ENCODE measurements at places on chromosomes 3 and 15.

DNA sequence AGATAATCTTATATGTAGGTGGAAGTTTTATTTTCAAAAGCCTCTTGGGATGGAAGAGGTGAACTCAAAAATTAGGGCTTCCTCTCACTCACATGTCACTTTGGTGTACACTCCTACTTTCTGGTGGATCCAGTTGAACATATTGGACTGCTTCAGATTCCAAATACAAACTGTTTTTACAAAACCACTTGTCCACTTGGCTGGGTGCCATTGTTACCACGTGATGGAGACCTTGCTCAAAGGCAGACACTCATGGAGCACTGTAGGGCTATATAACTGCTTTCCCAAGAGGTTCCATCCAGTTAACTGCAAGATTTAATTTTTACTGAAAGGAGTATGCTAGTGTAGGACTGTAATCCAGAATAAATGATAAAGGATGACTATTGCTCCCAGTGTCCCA is 307.0 kb downstream of the EPHA6 start:
- DNase-seq: no peak

- no peak for DNase-seq
These were observed 663 bp downstream of the PDCD10 start for GRCh38 chr3:167733961-167734497.

DNA sequence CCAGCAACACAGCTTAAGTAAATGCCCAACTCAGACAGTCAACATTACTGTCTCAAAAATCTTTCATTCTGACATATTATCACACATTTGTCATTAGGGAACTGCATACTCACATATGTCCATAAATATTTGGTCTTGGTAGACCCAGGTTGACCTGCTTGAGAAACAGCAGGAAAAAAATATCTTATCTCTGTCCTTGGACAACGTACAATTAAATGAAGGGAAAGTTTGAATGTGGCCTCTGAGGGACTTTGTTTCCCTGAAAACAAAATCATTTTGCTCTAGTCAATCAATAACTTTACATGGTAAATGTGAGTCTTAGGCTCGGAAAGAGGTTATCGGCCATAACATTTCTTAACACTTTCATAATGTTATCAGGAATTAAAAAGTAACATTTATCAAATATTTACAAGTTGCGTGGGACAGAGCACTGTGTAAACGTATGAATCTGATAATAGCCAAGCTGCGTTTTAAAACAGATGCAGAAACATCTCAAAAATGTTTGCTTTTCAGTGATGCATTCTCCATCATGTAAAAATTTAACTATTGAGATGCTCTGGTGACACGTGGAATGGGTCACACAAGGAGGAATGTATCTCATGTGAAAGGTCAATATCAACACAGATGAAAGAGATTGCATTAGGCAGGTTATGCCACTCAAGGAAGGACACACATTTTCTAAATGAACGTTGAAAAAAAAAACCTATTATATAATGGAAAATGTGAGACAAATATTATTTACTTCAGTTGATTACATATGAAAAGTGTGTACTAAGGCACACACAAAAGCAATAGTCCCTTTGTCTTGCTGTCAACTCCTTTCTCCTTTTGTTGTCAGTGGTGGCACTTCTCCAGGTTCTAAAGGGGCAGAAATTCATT is 304.4 kb downstream of the WDR72 start:
- DNase-seq: no peak

GRCh38 chr3:179949412-179949811 is 87.3 kb downstream of the PEX5L start:
- DNase-seq: no peak

DNA sequence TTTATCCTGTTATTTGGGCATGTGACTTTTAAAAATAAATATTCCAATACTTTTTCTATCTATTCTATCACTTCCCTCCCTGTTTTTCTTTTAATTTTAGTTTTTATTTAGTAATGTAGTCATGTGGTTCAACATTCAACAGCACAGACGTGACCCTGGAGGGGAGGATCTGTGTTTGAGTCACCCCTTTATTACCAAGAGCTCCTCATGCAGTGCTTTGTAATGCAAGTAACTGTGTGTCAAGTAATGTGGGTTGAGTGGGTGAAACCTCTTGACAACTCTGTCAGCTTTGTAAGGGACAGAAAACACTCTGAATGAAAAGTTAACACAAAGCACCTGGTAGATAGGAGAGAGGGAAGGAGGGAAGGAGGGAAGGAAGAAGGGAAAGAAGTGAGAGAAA is 89.7 kb upstream of the FGF12 start:
- no peak for DNase-seq

DNA sequence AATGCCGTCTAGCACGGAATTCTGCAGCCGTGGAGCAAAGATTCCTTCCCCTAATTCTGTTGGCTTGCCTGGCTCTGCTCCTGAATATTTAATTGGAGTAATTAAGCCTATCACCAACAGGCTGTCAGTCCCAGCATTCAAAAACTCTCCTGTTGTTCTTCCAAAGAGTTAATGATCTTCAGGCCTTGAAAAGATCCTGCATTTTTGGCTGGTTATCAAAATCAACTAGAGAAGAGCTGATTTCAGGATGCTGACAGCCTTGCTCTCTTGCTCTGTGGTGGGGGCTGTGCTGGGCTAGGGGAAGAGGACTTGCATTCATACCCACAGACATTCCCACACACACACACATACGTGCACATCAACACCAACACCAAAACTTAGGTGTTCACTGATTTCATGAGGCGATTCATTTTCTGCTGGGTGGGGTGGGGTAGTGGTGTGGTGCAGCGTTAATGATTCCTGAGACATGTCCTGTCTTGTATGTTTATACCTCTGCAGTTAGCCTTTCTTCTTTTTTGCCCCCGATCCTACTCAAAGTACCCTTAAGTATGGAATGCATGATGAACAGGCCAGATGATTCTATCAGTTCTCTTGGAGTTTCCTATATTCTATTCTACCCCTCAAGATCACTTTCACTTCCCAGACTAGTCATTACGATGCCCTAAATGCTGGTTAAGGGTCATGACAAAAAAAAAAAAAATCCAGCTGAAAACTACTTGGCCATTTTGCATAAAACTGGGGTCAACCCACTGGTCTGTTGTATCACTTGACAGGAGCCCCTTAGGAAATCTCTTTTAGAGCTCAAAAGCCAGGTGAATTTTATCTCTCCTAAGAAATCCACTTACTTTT is 42.3 kb downstream of the CPN2 start:
- DNase-seq: no peak

GRCh38 chr3:127760361-127760760 is 62.0 kb downstream of the MGLL start:
- no peak for DNase-seq

DNA sequence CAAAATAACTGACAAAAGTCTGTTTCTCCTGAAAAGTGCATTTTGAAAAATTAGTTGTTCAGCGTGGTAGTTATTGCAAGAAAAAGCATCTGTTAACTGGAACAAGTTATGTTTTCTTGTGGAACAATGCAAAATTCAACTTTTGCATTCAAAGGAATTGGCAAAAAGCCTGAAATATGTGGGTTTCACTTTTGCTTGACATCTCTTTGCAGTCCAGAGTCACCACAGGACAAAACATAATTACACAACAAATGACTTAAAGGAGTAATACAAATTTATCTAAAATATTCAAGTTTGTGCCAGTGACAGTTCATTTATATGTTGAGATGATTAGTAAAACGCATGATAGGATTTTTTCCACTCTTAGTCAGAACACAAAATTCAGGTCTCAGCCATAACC is 96.3 kb upstream of the P2RY1 start:
- no peak for DNase-seq

GRCh38 chr15:78140292-78140691 is 8.9 kb upstream of the IDH3A start:
- no peak for DNase-seq
